ENCODE measurements at places on chromosomes 6 and 20.

DNA sequence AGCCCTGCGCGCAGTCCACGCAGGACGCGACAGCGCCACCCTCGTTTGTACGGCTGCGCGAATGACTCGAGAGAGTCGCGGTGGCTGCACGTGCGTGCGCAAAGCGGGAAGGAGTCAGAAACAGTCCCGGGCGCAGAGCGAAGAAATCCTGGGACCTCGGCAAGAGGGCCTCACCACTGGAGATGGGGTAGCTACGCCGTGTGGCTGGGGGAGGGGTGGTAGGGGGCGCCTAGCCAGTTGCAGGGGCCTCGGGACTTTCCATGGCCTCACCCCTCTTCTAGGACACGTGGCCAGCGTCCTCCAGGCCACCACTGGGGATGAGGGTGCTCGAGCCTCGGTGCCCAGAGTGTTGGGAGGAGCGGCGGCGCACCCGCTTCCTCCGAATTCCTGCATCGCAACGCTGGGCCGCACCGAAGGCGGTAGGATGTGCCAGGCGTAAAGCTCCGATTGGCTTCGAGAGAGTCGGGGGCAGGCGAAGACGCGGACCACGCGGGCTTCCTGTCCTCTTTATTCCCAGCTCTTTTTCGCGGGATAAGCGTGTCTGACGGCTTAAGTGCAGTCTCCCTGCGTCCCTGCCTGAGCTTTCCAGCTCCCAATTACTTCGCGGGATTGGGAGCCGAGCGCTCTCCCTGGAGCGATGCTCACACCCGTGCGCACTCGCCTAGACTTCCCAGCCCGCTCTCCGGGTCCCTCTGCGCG, 38.7 kb downstream of the NCR2 start:
- DNase-seq = no peak

GRCh38 chr6:87982134-87982533, 65.5 kb upstream of the SPACA1 start:
- DNase-seq = no peak

- no peak for DNase-seq
These were observed 62.0 kb downstream of the ATXN1 start for GRCh38 chr6:16698997-16699868.

DNA sequence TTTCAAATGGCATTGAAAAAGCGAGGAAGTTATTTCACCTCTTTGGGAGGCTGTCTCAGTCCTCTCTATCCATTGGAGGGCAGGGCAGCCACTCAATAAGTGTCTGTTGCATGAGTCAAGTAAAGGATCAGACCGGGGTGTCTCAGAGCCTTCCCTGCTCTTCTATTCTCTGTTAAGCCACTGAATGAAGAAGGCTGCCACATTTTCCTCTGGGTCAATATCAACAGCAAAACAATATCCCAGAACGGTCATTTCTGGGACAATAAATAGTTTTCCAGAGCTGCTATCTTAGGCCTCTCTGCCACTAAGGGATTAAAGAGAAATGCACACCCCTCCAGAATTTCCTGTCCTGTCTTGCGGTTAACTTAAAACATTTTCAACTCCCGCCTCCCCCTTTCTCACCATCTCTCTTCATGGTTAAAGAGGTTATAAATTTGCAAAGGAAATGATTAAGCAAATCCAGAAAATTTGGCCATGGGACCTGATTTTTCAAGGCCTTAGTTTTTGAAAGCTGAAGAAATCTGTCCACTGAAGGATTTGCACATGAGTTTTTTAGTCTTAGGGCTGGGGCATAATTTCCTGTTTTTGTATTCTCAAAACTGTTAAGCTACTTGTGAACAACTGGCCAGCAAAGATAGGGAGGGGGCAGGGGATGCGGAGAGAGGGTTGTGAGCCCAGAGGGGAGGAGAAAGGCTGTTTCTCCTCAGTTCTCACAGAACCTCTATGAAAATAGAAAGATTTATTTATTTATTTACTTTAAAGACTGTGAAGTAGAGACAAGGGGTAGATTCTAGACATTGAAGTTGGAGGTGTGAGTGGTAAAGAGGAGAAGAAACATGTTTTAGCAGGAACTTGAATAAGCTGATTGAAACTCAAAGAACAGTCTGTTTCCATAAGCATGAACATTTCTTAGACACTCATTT, 135.7 kb downstream of the BCAS1 start:
- no peak for DNase-seq

DNA sequence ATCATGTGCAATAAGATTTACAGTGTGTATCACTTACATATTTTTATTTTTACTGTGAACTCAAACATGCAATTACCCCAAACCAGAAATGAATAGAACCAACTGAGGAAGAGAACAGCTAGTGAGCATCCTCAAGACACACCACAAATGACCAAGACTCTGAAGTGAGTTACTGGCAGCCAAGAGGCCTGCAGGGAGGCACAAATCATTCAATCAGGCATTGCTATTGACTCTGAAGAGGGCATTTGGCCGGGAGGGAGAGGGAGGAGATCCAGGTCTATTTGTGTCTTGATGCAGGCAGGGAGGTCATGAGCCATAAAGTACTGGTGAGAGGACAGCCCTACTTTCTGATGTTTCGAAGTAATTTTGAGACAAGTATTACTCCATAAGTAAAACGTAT, 257.7 kb downstream of the BCKDHB start:
- DNase-seq = no peak

GRCh38 chr6:56946368-56946767, 8.5 kb upstream of the BEND6 start:
- DNase-seq = no peak

- no peak for DNase-seq
These were observed 50.1 kb downstream of the EDN3 start for GRCh38 chr20:59350330-59351156.

GRCh38 chr20:63317061-63317460, 24.1 kb downstream of the COL20A1 start:
- DNase-seq = no peak

GRCh38 chr6:6880745-6881437, 226.9 kb upstream of the RREB1 start:
- no peak for DNase-seq

DNA sequence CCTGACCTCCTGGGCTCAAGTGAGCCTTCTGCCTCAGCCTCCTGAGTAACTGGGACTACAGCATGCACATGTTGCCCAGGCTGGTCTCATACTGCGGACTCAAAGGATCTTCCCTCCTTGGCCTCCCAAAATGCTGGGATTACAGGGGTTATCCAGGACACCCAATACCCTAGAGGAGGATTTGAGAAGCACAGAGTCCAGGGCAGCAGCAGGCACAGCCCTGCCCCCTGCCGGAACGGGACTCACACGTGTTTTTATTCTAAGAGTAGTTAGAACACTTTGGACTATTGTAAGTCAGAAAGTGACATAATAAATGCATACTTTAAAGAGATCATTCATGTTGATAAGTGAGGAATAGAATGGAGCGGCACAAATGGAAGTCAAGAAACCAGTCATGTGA, 80.2 kb downstream of the C6orf118 start:
- no peak for DNase-seq

- no peak for DNase-seq
These were observed 20.6 kb downstream of the OLIG3 start for GRCh38 chr6:137473598-137473997.

GRCh38 chr6:52221302-52221701, 23.0 kb downstream of the IL17F start:
- DNase-seq = no peak

DNA sequence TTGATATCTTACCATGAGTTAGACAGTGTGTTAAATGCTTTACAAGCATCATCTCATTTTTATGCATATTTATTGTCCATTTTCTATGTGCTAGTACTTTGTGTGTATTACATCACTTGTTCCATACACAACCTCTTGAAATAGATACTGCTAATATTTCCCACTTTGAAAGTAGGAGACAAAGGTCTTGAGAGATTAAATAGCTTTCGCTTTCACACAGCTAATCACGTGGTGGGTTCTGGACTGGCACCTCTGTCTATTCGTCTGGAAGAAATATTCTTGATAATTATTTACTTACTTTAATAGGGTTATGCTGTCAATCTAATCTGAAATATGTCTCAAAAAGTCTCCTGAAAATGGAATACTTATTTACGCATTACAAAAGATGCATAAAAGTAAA, 30.2 kb downstream of the EPHA7 start:
- DNase-seq = no peak

GRCh38 chr6:35492974-35493284, 4.0 kb downstream of the TEAD3 start:
- DNase-seq = no peak

DNA sequence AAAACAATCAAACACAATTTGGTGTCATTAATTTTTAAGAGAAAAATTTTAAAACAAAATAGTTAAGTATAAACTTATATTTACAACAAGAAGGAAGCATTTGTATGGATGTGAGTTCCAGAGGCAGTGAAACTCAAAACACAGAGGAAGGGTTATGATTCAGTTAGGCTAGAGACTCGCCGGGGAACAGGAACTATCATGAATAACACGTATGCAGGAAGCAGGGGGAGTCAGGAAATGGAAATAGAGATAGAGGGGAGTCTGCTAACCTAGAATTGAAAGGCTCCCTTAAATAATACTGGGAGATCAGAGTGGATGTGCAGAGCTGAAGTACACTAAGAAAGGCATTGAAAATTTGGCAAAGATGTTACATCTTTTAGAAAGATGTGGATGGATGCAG, 14.2 kb upstream of the HLA-DRB1 start:
- no peak for DNase-seq

DNA sequence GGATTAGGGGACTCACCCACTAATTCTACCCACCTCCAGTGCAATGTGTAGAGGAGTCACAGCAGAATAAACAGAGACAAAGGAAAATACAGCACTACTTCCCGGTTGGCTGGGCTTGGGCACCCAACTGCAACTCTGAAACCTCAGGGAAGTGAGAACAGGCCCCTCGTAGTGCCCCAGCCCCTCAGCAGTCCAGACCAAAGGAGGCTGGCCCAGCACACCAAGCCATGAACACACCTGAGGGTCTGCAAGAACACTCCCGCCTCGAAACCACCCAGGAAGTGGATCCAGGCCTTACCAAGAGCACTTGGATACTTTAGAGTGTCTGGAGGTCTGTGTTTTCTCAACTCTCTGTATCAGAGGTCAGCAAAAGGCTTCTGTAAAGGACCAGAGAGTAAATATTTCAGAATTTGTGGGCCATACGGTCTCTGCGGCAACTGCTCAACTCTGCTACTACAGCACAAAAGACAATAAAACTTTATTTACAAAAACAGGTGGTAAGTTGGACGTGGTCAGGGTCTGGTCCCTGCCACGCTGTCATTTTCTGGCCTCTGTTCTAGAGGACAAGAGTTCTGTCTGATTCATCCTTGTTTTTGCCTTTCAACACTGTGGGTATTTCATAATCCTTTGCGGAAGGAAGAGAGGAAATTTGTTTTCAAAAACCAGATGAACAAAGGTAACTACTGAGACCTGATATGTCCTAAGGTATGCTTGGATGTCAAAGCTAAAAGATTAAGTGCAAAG, 154.6 kb downstream of the PTPRT start:
- DNase-seq = no peak

DNA sequence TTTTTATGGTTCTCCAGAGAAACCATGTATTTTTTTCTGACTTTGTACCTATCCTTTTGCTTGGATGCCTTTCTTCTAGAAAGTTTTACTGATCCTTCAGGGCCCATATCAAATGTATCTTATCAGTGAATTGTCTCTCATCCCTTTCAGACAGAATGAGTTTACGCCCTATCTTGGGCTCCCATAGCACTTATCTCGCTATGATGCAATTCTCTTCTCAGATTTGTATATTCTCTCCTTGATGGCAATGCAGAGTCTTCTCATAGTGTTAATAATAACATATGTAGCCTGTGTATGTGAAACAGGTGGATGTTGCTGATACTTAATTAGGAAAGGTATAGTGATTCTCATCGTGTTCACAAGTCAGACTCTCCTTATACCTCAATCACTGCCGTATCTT, 336.2 kb downstream of the UTRN start:
- no peak for DNase-seq

DNA sequence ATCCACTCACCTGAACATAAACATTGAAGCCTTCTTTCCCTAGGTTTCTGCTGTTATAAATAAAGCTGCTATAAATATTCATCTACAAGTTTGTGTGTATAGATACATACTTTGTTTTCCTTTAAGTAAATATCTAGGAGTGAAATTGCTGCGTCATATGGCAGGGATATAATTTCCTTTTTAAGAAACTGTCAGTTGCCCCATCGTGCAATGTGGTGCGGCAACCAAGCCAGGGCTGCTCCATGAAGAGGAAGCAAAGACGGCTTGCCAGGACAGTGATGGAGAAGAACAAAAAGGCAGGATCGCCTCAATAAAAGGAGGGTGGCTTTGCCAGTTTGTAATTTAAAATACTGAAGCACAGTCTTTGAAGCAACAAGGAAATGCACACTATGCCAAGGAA, 36.6 kb downstream of the CITED2 start:
- DNase-seq = no peak

DNA sequence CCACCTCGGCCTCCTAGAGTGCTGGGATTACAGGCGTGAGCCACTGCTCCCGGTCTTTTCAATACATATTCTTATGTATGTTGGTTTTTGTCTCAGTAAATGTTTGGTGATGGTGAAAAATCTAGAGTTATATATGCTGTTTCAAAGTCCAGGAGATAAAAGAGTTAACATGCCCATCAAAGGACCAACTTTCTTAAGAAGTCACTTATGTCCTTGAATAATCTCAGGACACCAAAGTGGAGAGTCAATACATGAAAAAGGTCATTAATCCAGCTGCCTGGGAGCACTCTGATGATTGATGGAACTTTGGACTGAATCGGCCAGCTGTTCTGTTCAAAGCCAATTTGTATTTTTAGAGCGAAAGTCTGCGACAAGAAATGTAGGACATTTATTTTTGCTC, 59.8 kb upstream of the HDAC2 start:
- DNase-seq = no peak

GRCh38 chr6:128659878-128660622, 139.7 kb upstream of the PTPRK start:
- DNase-seq = no peak

DNA sequence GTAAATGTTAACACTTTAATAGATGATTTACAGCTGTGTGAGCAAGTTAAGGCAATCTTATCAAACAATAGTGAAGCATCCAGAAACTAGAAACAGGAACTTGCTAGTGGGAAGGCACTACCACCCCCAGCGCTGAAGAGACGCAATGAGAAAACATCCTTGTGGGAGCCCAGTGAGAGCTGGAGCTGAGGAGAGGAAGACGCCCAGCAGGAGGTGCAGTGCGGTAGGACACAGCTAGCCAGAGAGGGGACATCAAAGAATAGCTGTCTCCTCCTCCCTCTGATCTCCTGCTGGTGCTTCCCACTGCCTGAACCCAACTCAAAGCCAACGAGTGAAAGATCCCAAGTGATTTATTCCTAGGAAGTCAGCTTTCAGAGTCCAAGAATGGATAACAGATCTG, 140.3 kb downstream of the COL12A1 start:
- no peak for DNase-seq

GRCh38 chr6:21608601-21609000, 15.1 kb downstream of the SOX4 start:
- no peak for DNase-seq

GRCh38 chr20:38343311-38344106, 2.8 kb upstream of the LBP start:
- DNase-seq = no peak

- DNase-seq = no peak
These were observed 9.6 kb downstream of the LEMD2 start for GRCh38 chr6:33779290-33779689.

Measured in activated T-helper 1 cell treated with Interleukin-2 at 50 U/mL for 16 hours (primary cell).